ENCODE measurements at places on chromosomes 5 and 9. TPM values are rescaled to one million over a fixed set of nuclear protein-coding genes. Genes with fewer than 3 reads are reported as not detected.

DNA sequence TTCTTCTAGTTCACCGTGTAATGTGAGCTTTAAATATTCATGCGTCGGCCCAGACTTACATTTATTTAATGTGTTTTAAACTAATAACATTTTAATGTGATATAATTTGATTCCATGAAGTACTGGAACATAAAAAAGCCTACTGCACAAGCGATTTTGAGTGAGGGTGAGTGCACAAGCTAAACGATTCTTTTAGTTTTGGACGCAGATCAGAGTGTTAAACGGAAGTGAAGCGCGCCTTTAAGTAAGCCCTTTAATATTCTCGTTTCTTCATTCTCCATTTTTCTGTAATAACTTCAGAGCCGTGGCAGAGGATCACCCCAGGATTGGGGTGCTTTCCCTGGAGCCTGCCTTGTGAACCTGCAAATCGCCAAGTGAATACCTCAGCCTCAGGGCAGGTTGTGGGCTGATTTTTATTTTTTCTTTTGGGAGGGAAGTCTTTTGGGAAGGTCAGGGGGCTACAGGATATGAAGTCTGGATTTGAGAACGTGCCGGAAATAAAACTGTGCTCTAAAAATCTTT, 4.9 kb upstream of the PAX5 start:
- no peak for DNase-seq

DNA sequence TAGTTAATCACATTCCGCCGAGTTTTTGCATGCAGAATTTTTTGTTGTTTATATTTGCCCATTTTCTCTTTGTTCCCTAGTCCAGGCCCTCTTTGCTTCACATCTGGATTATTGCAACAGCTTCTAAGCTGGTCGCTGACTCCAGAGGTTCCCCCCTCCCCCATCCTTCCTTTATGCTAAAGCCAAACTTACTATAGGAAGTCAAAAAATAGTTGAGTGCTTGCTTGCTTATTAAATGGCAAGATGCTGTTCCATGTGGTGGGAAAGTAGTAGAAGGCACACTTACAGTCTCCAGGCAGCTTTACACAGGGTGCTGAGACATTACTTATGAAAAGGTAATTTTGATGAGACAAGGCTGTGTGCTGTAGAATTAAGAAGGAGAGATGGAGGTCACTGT, 1.3 kb downstream of the ZBTB34 start:
- DNase-seq = no peak

DRD1 gene
- total RNA-seq = 6.1 TPM

RFK gene
- total RNA-seq = 76.0 TPM

DNA sequence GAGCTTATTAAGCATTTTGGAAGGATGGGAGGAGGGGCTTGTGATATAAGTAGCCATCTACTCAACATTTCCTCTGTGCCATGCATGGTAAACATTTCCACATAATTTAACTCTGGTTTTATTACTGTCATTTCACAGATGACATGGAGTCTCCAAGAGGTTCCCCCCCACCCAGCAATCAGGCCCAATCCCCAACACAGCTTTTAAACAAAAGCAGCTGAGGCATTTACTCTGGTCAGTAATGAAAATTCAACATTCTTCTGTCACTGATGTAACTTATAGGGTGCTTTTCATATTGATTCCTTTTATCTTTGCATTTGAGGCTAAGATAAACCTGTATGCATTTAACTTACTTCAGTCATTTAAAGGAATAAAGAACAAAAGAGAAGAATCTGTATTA, 128.1 kb downstream of the COL23A1 start:
- no peak for DNase-seq

- no peak for DNase-seq
These were observed 83.5 kb upstream of the MINAR2 start for GRCh38 chr5:129664336-129664937.

- DNase-seq = no peak
These were observed 266.1 kb downstream of the SMARCA2 start for GRCh38 chr9:2281031-2281802.

- DNase-seq = no peak
These were observed 19.3 kb upstream of the GRAMD2B start for GRCh38 chr5:126403876-126404275.

SEMA5A gene
- 11.2 TPM for total RNA-seq

- no peak for DNase-seq
These were observed 8.5 kb downstream of the HCN1 start for GRCh38 chr5:45687701-45688100.

DNA sequence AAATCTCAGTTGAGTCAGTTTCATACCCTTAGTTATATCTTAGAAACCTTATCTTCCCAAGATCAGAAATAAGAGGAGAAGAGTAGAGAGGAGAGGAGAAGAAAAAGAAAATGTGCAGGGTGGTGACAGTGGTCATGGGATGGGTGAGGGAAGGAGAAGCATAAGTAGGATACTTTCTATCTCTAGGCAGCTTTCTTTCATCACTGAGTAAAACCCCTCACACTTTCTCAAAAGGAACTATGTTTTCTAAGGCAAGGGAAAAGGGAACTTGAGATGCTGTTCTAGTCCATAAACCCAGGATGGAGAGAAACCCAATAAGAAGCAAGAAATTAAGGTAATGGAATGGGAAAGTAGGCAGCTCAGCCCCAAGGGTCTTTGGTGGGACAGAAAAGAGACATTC, 225.3 kb downstream of the MCTP1 start:
- no peak for DNase-seq

DNA sequence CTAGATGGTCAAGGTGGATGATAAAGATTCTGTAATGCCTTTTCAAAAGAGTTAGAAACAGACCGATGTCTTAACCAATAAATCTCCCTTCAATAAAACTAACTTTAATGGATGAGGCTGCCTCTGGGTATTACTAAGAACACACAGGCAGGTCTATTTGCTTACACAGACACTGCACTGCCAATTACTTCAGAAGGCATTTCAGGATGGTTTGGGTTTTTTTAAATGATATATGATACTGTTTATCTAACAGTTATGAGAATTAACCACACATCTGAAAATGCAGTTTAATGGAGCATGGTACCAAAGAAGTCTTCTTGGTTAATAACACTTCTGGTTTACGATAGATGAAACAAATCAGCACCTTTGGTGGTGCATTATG, 367.9 kb upstream of the GRAMD2B start:
- DNase-seq = no peak

PLPPR1 gene
- total RNA-seq = 222 TPM

DNAH5 gene
- total RNA-seq = 5.5 TPM

DNA sequence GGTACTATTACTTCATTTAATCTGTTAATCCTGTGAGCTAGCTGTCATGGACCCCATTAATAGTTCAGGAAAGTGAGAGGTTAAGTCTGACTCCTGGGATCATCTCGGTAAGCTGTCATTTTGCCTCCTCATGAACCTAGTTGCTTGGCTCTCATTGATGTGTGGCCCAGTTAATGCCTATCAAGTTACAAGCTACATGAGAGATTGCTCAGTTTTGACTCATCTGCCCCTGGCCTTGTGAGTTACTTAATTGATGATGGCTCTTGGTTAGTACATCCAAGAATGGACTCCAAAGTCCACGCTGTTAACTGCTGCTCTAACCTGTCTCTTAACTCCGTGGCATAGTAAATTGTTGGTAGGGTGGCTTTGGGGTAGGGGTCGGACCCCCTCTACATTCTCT, 23.9 kb downstream of the LARP1 start:
- DNase-seq = no peak

FAM221B gene
- not detected for total RNA-seq

Data from occipital lobe (tissue), 3 donors.